ENCODE measurements at places on chromosomes 5 and 9.

- no peak for DNase-seq
Observed at GRCh38 chr9:72165821-72166547, 16.7 kb downstream of the GDA start.

- DNase-seq, result no peak
Observed at GRCh38 chr9:108546215-108546614, 309.6 kb downstream of the ACTL7B start.

DNA sequence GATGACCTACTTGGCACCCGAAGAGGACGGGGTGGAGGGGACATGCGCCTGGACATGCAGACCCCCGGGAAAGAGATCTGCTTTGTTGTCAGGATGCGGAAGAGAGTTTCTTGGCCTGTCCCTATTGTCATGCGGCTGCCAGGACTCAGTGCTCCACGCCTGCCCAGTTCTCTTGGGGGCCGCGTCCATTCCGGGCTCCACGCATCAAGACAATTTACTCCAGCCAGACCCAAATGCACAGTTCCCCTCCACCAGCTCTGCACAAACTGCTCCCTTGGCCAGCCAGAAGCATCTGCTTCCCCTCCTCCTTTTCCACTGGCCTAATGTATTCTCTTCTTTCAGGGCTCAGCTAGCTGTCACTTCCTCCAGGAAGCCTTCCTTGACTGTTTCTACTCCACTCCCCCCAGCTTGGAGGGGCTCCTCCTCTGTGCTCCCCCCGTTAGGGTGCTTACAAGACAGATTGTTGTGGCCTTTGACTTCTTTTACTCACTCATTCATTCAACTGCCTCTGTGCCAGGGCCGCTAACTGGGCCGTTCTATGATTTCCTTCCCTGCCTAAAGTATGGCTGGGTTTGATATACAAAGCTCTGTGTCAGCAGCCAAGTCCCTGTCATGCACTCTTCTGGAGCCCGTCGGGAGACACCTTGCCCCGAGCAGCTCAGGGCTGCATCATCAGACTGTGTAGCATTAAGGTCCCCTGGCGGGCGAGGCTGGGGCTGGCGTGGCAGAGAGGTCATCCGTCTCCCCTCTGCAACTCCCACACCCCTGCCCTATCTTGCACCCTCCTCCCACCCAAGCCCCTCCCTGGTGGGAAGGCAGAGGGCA, 6.6 kb downstream of the FIBCD1 start:
- DNase-seq, result no peak

GRCh38 chr9:112080831-112081542, 94.1 kb downstream of the SUSD1 start:
- no peak for DNase-seq

DNA sequence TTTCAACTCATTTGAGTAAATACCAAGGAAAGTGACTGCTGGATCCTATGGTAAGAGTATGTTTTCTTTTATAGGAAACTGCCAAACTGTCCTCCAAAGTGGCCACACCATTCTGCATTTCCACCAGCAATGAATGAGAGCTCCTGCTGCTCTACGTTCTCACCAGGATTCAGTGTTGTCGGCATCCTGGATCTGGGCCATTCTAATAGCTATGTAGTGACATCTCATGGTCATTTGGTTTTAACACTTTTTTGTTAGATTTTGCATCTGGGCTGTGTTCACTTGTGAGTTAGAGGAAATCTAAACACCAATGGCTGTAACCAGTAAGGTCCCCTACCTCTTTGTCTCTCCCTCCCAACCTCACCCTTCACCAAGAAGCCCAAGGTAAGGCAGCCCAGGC, 115.9 kb downstream of the ATPSCKMT start:
- no peak for DNase-seq

GRCh38 chr9:95741631-95742030, 133.9 kb upstream of the ERCC6L2 start:
- no peak for DNase-seq

DNA sequence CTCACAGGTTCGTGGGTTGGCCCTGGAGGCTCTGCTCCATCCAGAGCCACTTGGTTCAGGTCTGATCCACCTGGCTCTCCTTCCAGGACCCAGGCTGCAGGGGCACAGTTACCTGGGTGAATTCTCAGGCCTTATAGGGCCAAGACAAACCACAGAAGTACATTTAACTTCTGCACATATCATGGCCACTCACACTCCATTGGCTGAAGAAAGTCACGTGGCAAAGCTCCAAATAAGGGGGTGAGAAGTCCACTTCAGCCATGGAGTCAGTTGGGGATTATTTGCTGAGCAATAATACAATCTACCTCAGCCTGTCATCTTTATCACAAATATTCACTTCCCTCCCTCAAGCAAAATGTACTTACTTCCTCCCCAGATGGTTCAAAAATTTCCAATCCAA, 83.6 kb downstream of the MACROH2A1 start:
- DNase-seq, result no peak

GRCh38 chr9:75233011-75233410, 144.7 kb downstream of the OSTF1 start:
- DNase-seq, result no peak

DNA sequence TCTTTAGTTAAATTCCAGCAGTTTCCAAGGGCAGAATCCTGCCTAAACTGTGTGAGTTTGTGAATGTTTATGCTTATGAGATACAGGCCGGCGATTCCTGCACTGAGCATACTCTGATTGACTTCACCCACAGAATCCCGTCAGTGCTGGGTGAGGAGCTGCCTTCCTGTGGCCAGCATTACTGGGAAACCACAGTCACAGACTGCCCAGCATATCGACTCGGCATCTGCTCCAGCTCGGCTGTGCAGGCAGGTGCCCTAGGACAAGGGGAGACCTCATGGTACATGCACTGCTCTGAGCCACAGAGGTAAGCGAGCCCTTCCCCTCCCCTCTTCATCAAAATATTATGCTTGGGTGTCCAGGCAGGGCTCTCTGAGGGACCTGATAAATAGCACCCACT, 103.7 kb downstream of the CMYA5 start:
- DNase-seq, result no peak
